ENCODE measurements at places on chromosomes 7 and 10.

DNA sequence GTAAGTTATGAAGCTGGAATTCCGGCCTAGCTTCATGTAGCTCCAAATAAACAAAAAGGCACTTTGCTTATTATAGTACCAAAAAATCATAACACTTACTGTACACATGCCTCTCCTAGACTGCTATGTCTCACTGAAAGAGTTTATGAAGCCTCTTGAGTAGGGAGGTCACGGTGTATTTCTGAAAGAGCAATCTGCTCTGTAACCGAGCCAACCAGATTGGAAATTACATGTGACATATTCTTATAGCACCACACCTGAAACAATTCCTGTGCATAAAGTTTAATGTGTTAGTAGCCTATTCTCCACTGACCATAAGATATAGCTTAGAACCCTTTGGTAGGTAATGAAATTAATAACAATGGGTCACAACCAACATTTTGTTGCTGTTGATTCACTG, 1.3 kb upstream of the FAM3C start:
- no peak for DNase-seq

- DNase-seq, result no peak
Measured at GRCh38 chr10:70756700-70757360, 28.3 kb downstream of the TBATA start.

GRCh38 chr7:132393789-132394261, 182.4 kb downstream of the PLXNA4 start:
- DNase-seq, result no peak

DNA sequence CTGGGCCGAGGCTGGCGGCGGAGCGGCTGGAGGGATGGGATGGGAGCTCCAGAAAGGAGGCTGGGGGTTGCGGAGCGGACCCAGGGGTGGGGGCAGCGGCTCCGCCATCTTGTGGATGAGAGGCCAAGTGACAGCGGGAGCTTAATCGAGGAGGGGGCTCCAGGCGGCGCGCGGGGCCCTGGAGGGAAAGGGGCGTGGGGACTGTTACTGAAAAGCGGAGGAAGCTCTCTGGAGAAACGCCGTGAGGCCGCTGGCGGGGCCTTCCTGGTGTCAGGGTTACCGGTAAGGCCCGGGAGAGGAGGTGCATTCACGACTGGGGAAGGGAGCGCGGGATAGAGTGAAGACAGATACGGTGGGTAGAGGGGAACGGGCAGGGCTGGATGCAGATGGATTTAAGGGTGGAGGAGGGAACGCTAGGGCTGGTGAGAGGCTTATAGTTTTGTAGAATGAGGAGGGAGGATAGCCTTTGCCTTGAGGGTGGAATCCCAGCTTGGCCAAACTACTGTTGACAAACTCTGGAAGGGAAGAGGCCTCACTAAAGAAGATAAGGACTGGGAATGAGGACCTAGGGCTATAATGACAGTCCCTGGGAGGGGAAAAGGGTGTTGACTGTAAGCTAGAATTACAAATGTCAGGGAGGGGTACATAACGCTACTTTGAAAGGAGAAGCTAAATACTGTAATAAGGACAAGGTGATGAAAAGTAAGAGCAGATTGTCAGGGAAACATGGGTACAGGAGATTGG, 535 bp downstream of the BTRC start:
- no peak for DNase-seq

GRCh38 chr10:109914966-109915365, 8.3 kb downstream of the XPNPEP1 start:
- DNase-seq, result peak; percentile 38

- no peak for DNase-seq
Measured at GRCh38 chr10:75544993-75545706, 113.7 kb downstream of the LRMDA start.

DNA sequence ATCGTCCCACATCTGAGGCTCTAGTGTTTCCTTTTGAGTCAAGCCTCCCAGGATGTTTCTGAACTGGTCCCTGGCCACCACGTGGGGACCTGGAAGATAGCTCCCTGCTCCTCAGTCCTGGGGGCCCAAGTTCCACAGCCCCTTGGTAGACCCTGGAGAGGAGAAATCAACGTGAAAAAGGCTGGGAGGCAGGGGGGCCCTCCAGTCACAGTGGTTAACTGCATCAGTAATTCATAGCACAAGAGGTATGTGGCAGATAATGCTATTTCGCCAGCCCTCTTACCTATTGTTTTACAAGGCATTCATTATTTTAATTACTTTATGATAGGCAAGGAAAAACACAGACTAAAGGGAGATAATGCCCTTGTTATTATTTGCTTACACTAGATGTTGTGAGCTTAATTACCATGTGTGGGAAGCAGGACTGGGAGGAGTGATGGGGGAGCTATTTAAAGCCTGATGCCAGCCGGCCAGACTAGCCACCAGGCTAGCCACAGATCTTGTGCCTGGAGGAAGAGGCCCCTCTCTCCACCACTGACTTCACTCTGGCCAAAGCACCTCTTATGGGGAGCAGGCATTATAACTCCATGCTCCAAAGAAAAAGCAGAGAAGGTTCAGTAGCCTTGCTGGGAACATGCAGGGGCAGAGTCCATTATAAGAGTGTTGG, 230.7 kb downstream of the KCNMA1 start:
- DNase-seq, result no peak

Data from GDM1 (cell line).